ENCODE measurements at places on chromosomes 6 and 20.

- DNase-seq = no peak
Measured at GRCh38 chr6:100300221-100300736, 164.4 kb downstream of the SIM1 start.

- no peak for DNase-seq
Measured at GRCh38 chr6:152204591-152204990, 397.1 kb downstream of the ESR1 start.

DNA sequence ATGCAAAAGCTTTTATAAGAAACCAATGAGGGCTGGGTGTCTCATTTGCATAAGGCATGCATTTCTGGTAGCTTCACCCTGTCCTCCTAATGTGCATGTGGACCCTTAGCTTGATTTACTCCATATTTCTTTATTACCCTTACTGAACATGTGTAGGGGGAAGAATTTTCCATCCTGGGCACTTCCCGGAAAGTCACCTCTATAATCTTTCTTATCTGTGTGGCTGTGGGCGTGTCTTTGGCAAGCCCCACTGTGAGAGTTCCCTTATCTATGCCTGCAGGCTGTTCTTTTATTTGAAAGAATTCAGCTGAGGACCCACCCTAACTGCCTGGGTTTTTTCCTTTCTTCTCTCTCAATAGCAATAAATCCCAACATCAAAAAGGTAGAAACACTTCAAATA, 627.8 kb downstream of the DOK5 start:
- no peak for DNase-seq

DNA sequence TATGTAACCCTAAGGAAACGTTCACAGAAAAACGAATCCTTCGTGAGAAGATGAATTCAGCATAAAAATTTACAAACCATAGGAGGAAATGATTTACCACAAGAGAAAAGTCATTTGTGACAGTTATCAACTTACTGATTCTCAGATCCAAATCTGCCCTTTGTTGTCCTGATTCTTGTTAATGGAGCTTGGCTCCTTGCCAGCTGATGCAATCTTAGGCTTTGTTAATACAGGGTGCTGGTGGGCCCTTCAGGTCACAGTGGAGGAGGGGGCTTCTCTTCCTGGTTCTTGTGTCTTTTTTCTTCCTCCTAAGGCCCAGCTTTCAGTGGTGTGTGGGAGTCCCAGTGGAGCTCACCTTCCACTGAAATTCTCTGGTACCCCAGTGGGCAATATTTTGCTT, 108.4 kb upstream of the MAP3K7 start:
- DNase-seq = no peak

- no peak for DNase-seq
Measured at GRCh38 chr6:122472022-122472340, 374 bp upstream of the SERINC1 start.

GRCh38 chr6:124812067-124812466, 150.2 kb upstream of the RNF217 start:
- DNase-seq = no peak

Data from pons (tissue), 1 donor.